ENCODE measurements at places on chromosomes 6 and 20.

- DNase-seq: no peak
Measured at GRCh38 chr6:7529141-7529540, 12.3 kb upstream of the DSP start.

DNA sequence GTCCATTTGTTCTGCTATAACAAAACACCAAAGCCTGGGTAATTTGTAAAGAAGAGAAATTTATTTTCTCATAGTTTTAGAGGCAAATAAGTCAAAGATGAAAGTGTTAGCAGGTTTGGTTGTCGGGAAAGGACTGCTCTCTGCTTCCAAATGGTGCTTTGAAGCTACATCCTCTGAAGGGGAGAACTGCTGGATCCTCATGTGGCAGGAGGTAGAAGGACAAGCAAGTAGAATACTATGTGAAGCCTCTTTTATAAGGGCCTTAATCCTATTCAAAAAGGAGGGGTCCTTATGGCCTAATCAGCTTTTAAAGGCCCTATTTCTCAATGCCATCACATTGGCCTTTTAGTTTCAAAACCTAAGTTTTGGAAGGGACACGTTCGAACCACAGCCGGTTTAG is 826.0 kb upstream of the EPHA7 start:
- DNase-seq: no peak

DNA sequence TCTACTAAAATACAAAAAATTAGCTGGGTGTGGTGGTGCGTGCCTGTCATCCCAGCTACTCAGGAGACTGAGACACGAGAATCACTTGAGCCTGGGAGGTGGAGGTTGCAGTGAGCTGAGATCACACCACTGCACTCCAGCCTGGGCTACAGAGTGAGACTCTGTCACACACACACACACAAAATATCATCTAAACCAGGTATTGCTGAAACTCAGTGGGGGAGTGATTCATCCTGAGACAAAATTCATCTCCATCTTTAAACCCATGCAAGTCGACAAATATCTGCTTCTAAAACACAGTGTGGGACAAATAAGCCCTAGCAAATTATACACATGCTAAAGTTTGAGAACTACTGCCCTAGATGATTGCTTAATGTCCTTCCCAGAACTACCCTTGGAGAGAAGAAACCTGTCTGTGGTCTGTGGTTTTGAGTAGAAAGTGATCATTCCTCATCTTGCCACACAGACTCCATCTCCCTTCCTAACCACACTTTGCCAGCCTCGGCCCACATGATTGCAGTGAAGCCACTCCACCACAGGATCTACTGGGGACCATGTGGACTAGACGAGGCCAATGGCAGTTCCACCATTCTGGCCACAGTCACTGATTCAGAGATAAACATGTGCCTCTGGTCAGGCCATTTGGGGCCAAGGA is 130.3 kb downstream of the OPRM1 start:
- DNase-seq: peak; percentile 21

GRCh38 chr6:34560366-34561226 is 4.5 kb upstream of the SPDEF start:
- no peak for DNase-seq

DNA sequence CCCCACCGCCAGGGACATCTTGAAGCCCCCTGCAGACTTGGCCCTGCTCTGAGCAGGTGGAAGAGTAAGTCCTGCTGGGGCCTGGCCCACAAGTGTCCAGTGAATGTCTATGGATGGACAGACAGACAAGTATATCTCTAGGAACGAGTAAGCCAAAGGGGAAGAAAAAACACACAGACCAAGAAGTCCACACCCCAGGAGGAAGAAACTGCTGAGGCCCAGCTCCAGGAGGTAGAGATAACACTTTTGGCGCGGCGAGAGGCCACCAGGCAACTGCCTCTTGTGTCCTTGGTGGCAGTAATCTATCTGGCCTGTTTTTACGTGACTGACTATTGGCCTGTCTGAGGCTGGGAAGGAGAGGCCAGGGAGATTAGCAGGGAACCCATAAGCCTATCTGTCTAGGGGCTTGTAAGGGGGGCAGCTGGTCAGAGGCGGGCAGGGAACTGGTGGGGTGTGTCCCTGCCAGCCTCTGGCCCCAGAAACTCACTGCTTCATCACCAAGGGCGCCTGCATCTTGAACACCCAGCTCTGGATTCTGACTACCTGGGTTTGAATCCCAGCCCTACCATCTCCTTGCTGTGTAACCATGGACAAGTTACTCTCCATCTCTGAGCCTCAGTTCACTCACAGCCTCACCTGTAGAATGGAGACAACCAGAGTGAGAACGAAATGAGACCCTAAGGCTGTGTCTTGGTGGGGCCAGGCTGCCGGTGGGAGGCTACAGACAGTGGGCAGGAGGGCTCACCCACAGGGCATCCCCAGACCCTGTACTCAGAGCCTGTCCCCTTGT is 31.3 kb downstream of the C20orf203 start:
- no peak for DNase-seq

GRCh38 chr6:2999618-3000557 is at the start of gene NQO2:
Gene NQO2 (plus strand): TSS chr6:2999894. CDS start chr6:3006553, 6,659 bp downstream.
- DNase-seq: peak; percentile 92

DNA sequence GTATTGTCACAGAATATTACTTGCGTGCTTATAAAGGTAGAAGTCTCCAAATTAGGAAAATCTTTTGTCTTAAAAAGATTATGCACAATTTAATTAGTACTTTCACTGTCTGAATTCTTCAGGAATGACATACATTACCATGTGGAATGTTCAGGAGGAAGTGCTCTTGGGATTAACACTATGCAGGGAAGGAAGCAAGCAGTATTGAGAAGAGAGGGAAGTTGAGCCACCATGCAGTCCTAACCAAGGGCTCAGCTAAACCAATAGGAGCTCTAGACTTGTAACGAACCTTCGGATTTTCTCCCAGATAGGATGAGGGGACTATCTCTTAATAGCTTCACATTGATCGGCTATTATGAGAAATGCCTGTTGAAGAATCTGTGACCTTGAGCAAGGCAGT is 918.4 kb upstream of the MANEA start:
- no peak for DNase-seq

DNA sequence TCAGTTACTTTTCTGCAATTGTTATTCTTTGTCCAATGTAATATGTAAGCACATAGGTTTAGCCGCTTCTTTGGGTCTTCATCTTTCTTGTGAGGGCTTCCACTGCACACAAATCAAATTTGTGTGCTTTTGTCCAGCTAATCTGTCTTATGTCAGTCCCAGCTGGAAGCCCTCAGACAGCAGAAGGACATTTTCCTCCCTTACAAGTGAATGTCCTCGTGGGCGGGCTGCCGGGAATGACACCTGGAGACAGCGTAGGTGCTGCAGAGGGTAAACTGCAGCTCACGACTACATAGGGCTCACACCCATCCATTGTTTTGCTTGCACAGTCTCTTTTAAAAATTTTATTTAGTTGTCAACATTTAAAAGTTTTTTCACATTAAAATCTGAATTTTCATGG is 24.6 kb upstream of the PPP1R14C start:
- DNase-seq: no peak

Data from CD4-positive, alpha-beta T cell treated with Interleukin-4 for 1 hour (primary cell).